ENCODE measurements at places on chromosomes 6 and 20.

DNA sequence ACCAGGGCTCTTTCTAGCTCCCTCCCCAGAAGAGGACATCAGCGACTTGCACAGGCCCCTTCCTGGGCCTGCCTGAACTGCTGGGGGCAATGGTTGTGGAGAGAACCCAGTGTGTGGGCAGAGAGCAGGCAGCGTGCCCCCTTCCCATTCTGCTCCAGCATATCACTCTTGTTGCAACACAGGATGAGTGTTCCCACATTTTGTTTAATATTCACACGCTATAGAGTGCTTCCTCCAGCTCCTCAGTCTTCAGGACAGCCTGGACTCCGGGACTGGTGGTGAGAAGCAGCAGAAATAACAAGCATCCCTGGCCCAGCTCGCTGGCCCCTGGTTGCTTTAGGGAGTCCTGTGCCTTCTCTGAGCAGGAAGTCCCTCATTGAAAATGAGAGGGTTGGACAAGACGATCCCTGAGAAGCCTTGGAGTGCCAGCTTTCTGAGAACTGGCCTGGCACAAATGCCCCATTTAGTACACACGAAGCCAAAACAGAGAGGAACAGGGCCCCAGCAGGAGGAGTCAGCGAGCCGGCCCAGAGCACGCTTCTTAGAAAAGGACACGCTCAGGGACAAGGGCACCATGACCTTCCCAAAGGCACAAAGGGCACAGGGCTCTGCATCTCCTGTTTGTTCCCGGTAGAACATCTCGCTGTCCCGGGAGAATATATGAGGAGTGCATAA lies 84.2 kb upstream of the FOXC1 start:
- DNase-seq, result no peak

GRCh38 chr6:169960521-169960885 lies 209.1 kb downstream of the ERMARD start:
- DNase-seq, result no peak

GRCh38 chr20:22905658-22906057 lies 129.5 kb upstream of the SSTR4 start:
- DNase-seq, result peak; percentile 11

GRCh38 chr20:3777716-3778629 lies 3.3 kb downstream of the SPEF1 start:
- DNase-seq, result no peak

GRCh38 chr6:151379933-151380847 lies 11.2 kb downstream of the ZBTB2 start:
- DNase-seq, result peak; percentile 32

- DNase-seq, result no peak
Measured at GRCh38 chr20:6355754-6356451, 233.1 kb upstream of the FERMT1 start.

GRCh38 chr6:163402616-163403015 lies 11.9 kb upstream of the QKI start:
- no peak for DNase-seq

- DNase-seq, result no peak
Measured at GRCh38 chr6:39365281-39366074, 43.0 kb upstream of the KCNK16 start.

GRCh38 chr6:156262014-156262413 lies 515.2 kb upstream of the ARID1B start:
- no peak for DNase-seq

- no peak for DNase-seq
Measured at GRCh38 chr6:31025595-31025994, 15.3 kb downstream of the MUC22 start.

GRCh38 chr20:44092551-44093248 lies 94.3 kb downstream of the JPH2 start:
- DNase-seq, result no peak

GRCh38 chr6:54206510-54206909 lies 95.3 kb downstream of the MLIP start:
- DNase-seq, result no peak

GRCh38 chr6:111256646-111257045 lies 169.3 kb downstream of the SLC16A10 start:
- no peak for DNase-seq

GRCh38 chr6:160519603-160520042 lies 144.5 kb downstream of the LPA start:
- no peak for DNase-seq

GRCh38 chr6:80454661-80455365 lies 348.3 kb downstream of the BCKDHB start:
- no peak for DNase-seq

DNA sequence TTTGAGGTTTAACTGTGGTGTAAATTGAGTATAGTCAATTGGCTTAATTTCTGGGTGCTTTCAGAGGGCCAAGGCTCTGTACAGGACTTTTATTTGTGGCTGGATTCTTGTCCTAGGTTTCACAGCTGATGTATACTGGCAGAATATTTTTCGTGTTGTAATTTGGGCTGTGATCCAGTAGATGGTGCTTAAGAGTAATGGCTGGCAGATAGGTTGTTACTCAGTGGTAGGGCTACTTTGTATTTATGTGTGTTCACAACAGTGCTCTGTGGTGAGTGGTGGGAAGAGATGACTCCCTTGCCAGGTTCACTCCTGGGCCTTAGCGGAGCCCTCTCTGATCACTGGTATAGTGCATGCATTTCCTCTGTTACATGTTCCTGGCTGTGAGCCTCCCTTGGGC lies 34.5 kb upstream of the FERMT1 start:
- DNase-seq, result no peak

- no peak for DNase-seq
Measured at GRCh38 chr6:106778943-106779342, 149.6 kb downstream of the QRSL1 start.

GRCh38 chr6:138800377-138801150 lies 4.7 kb downstream of the ECT2L start:
- DNase-seq, result no peak

- DNase-seq, result no peak
Measured at GRCh38 chr20:2617099-2617714, 35.2 kb upstream of the NOP56 start.

- no peak for DNase-seq
Measured at GRCh38 chr20:40663991-40664880, 24.8 kb downstream of the MAFB start.

DNA sequence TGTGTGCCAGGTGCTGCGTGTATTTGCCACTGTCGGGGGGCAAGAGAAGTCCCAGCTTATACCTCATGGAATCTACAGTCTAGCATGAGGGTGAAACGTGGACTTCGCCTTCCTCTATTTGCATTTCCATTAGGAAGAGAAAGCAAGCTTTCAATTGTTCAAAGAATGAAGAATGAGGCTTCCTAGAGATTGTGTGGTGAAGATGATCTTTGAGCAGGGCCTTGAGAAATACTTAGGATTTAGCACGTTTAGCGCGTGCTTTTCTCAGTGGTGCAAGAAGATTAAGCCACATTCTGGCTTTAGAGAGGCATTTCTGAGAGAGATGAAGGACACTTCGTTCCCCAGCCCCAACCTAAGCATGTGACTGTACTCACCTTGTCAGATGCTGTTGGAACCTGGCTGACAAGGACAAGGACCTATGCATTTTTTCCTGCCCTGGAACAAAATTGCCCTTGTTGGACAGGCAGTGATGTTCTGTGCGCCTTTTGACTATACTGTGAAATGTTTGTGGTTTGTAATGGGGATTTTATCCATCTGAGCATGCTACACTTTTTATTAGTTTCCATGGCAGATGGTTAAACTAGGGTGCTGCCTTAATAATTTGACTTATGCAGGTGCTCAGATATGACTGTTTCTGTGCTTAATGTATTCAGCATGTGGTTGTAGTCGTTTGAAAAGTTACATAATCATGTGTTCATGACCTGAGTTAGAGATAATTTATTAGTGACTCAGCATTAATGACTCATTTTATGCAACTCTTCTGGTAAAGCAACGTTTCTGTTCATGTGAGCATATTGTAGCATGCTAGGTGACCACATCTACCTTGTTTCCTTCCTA lies 10.7 kb downstream of the TULP4 start:
- no peak for DNase-seq

GRCh38 chr6:154614641-154615040 lies 104.2 kb upstream of the CNKSR3 start:
- no peak for DNase-seq

DNA sequence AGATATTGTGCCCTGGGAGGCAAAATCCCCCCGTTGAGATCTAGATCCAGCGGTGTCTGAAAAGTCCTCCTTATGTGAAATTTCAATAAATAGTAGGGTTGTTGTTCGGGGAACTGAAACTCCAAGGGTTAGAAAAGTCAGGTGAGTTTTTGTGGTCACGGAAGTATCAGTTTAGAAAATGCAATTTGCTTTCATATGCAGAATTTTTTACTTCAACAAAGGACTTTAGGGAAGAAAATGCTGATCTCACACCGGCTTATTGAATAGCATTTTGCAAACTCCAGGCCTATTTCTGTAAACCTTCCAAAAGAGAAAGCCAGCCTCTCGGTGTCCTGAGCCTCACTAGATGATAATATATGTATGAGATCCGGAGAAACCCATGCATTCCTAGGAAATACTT lies 254.7 kb downstream of the TSHZ2 start:
- no peak for DNase-seq

DNA sequence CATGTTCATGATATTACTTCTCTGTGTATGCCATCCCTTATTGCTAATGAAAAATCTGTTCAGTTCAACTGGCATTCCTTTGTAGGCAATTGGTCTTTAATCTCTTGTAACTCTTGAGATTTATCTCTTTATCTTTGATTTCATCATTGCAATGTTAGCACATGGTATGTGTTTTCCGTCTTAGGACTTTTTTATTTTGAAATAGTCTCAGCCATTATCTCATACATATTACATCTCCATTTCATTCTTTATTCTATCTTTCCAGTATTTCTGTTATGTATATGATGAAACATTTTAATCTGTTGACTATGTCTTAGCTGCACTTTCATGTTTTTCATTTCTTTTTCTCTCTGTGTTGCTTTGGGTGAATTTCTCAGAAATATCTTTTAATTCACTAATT lies 58.1 kb downstream of the VSTM2L start:
- no peak for DNase-seq

- DNase-seq, result no peak
Measured at GRCh38 chr20:49161428-49162152, 26.5 kb downstream of the STAU1 start.

DNA sequence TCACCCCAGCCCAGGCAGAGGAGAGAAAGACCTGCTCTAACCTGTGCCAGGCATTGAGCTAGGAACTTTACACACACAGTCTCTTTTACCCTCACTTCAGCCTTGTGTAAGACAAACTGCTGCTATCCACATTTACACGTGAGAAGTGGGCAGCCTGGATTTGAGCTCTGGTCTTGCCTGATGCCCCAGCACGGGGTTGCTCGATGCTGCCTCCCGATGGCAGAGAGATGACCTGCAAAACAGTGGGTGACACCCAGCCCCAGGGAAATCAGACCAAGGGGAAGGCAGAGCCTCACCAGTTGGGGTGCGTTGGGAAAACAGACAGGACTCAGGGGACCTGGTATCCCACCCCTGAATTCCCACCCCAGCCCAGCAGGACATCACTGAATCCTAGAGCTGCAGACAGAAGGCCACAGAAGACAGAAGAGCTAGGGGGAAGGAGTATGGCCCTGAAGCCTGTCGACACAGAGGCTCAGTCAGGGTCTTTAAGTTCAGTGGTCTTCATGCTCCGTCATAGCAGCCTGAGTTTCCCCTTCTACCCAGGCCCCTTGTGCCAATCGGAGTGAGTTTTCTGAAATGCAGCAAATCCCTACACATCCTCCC lies 990 bp downstream of the BPI start:
- no peak for DNase-seq

- no peak for DNase-seq
Measured at GRCh38 chr6:93972791-93973190, 553.4 kb upstream of the EPHA7 start.

- DNase-seq, result no peak
Measured at GRCh38 chr6:105619971-105620741, 217.3 kb upstream of the PREP start.

DNA sequence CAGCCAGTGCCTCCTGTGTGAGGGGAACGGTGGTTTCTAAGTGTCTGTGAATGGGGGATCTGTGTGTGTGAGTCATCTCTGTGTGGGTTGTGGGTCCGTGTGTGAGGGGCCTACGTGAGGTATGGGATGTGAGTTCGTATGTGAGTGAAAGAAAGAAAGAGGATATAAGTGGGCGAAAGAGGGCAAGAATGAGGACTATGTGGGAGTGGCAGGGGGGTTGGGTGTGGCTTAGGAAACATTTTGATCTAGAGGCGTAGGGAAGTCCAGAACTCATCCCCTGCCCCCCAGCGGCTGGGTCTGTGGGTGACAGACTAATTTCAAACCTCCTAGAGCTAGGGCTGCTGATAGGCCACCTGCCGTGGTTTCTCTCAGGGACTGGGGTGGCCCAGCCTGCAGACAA lies 35.5 kb downstream of the DHX35 start:
- peak; percentile 55 for DNase-seq

GRCh38 chr6:14270925-14271788 lies 153.6 kb downstream of the CD83 start:
- DNase-seq, result no peak

- DNase-seq, result peak; percentile 77
Measured at GRCh38 chr20:49979030-49979832, 3.5 kb upstream of the SNAI1 start.

- no peak for DNase-seq
Measured at GRCh38 chr6:138253731-138254130, 35.4 kb upstream of the PBOV1 start.

GRCh38 chr6:13268913-13269518 lies 59.3 kb downstream of the TBC1D7 start:
- DNase-seq, result no peak

- DNase-seq, result no peak
Measured at GRCh38 chr6:155328539-155329459, 14.5 kb upstream of the TFB1M start.

GRCh38 chr6:168088161-168089053 lies 9.4 kb upstream of the FRMD1 start:
- no peak for DNase-seq

GRCh38 chr6:89267918-89268317 lies 47.2 kb downstream of the GABRR2 start:
- no peak for DNase-seq

- DNase-seq, result no peak
Measured at GRCh38 chr6:92716638-92717037, 702.7 kb downstream of the EPHA7 start.

- DNase-seq, result no peak
Measured at GRCh38 chr20:33267701-33268100, 15.3 kb upstream of the BPIFB1 start.

DNA sequence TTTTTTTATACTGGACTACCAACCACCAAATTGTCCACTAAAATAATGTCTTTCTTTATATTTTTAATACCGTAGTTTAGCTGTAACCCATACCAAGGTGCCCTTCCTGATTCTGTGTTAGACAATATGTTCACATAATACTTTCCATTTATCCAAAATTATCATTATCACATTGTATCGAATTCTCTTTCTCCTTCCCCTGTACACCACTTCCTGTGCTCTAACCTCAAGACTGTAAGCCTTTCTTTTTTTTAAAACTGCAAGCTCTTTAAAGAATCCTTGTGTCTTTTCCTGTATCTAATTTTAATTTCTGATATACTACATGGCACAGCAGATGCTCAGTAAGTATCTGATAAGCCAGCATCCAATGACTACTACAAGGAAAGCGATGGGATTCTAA lies 917.5 kb downstream of the EYS start:
- no peak for DNase-seq

GRCh38 chr6:142750998-142751397 lies 194.0 kb downstream of the HIVEP2 start:
- DNase-seq, result no peak

GRCh38 chr6:161064915-161065314 lies 73.3 kb downstream of the MAP3K4 start:
- no peak for DNase-seq
